ENCODE measurements at places on chromosomes 4 and X.
A peak's percentile ranks its signal among the peaks of the same experiment; 100 is the strongest.

DNA sequence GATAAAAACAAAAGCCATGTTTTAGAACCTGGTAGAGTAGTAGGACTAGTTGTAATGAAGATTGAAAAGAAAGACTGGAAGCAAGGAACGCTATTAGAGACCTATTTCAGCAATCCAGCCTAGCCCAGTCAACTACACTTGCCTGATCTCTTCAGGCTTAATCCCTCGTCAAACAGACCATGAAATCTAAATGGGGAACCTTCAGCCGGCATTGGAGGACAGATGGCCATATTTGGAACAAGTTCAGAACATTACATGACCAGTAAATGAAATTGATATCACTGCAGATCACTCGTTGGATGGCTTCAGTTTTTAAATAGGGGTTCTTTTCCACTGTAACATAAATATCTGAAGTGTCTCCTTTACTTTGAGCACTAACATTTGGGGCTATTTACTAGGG lies 84.8 kb upstream of the WDR44 start:
- no peak for DNase-seq

GRCh38 chr4:3489451-3489962 lies 26.4 kb downstream of the DOK7 start:
- no peak for DNase-seq

GRCh38 chr4:1609901-1610790 lies 74.0 kb downstream of the FAM53A start:
- no peak for DNase-seq

GRCh38 chrX:108036298-108036973 lies 8.4 kb upstream of the VSIG1 start:
- no peak for DNase-seq

DNA sequence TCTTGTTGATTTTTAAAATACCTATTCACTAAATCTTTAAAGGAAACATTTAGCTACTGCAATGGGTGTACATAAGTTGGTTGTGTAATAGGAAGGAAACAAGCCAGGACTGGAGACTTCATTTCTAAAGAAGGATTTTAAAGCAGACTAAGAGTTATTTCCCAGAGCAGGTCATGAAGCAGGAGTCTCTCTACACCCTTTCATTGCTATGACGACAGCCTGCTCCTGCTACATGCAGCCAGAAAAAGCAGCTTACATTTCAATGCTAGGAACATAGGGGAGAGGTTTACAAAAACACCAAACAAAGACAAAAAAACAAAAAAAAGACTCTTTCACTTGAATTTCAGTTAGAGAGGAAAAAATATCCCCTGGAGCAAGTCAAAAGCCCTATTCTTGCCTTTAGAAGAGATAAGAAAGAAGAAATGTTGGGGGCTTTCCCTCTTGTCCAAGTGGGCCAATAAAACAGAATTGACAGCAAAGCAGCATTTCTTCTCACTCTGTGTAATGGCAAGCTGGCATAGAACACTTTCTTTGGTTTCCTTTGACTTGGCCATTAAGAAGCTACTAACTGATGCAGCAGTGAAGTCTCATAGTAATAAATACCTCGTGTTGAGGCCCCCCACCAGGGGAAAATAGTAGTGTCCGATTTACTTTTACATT lies 3.4 kb downstream of the SPARCL1 start:
- no peak for DNase-seq

DNA sequence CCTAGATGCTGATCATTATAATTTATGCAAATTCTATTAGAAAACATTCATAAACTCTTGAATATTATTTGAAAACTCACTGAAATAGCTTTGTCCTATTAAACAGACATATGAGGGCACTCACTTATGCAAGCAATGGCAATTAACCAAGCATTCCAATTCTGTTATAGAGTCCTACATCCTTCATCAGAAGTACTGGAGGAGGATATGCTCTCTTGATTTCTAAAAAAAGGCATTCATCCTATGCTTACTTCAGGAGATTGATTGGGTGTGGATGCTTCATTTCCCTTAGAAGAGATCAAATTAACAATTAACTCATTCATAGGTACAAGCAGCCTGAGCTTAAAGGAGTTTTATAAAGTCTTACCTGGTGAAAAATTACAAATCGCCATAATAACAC lies 1317.2 kb downstream of the PCDH7 start:
- DNase-seq = no peak

- no peak for DNase-seq
These were observed 54.7 kb upstream of the ZXDA start for GRCh38 chrX:57964975-57965374.

GRCh38 chr4:26032630-26033317 lies 118.8 kb downstream of the SMIM20 start:
- DNase-seq = no peak

DNA sequence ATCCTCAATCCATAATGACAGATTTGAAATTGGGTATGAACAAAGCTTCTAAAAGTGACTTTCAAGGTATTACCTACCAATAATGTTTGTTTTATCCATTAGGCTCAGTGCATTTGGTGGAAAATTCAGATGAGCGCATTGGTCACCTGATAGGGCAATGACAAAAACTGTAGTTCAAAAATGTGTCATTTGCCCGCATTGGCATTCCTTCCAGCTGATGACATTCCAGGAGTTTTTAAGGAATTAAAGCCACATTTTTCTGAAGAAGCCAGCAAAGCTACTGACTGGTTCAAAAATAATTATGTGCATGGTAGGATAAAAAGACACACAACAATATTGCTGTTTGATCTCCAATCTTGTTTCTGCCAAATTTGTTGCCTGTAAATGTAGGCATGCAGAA lies 473.4 kb upstream of the CPEB2 start:
- DNase-seq = no peak

DNA sequence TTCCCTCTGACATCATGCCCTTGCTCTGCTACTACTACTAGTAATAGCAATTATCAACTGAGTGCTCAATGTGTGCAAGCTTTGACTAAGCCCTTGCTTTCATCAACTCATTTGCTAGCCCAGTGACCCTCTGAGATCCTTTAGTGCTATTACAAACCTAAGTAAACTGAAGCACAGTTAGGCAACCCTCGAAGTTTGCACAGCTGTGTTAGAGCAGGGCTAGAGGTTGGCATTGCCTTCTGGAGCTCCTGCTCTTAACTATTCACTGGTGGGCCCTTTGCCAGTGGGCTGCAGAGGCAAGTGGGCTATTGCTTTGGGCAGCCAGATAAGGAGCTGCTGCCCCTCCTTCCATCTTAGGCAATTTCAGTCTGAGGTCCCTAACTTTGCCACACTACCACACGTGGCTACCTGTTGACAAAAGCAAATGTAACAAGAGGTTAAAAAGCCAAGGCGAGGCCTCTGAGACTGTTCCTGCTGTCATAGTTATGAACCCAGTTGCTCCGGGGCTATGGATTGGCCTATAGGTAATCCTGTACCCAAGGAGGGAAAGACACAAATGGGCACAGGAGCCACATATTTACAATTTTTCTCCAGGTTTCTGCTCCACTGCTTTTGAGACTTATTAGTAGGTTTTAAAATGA lies 41.5 kb upstream of the ANKRD50 start:
- DNase-seq = no peak

DNA sequence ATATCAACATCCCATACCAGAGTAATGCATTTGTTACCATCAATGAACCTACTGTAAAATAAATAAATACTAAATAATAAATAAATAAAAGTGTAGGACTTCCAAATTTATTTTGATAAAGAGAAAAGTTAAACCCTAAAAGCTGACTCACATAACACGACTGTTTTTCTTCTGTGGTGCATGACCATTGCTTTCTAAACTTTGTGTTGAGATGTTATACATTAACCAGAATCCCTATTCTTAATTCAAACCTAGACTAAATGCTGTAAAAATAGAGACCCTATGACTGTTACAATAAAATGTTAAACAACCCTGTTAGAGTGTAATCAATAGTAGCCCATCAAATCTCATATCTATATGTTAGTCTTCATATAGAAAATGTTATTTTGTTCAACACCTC lies 20.9 kb upstream of the PRMT9 start:
- DNase-seq = no peak

DNA sequence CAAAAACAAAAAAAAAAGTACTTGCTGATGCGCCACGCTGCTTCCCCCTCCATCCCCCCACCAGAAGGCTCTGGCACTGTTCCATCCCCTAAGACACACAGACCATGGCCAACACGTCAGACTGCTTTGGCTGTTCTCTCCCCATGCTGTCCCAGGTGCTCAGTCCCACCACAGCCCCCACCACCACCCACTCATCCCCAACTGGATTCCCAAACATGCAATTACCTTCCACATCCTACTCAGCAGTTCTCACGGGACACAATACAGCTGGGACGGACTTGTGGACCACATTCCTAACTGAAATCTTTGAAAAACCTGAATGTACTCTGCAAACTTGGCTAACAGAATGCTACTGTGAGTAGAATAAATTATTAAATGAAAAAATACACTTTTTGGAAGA lies 8.6 kb downstream of the FAT1 start:
- no peak for DNase-seq

GRCh38 chr4:86569103-86569870 lies 24.8 kb upstream of the PTPN13 start:
- no peak for DNase-seq

DNA sequence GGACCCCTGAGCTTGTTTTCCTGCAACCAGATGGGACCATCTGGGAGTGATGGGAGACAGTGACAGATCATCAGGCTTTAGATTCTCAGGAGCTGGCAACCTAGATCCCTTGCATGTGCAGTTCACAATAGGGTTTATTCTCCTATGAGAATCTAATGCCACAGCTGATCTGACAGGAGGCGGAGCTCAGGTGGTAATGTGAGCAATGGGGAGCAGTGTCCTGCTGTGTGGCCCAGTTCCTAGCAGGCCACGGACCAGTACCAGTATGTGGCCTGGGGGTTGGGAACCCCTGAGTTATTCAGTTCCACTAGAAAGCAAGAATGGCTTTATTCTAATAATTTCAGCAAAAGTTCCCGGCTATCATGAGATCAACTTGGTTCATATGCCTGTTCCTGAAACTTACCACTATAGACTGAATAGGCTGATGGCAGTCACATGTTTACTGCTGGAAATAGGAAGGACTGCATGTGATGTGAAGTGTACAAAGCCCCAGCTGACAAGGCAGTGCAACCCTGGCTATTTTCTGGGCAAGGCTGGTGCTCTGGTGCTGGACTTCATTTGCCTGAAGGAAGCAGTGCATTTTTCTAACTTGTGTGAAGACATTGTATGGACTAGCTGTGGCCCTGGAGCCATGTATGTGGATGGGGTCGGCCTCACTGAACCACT lies 107.2 kb downstream of the SPRY1 start:
- peak; percentile 96 for DNase-seq

DNA sequence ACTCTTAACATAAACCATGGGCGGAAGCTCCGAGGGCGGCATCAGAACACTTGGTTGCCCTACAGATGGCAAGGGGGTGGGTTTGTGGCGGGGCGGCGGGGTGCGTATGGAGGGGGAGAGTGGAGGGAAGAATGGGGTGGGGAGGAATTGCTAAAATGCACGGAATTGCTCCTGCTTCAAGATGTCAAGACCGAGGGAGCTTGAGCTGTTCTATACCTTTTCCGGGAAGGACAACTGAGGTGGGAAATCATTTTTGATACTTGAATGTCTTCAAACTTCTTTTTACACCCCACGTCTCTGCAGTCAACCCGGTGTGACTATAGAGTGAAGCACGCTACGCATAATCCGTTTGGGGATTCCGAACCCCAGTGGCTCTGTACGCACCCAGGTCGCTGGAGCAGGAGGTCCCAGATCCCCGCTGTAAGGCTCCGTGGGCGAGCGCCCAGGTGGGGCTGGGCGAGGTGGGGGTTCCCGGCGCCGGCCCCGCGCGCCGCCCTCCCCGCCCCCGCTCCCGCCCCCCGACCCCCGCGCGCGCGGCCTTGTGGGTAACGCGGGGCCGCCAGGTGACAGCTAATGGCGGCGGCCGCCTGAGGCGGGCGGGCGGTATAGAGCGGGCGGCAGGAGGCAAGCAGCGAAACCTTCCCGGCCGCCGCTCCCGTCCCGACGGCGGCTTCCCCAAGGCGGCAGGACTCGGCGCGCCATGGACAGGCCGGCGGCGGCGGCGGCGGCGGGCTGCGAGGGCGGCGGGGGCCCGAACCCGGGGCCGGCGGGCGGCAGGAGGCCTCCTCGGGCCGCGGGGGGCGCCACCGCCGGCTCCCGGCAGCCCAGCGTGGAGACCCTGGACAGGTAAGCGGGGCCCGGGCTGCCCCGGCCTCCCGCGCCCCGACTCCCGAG lies at the start of gene MTMR1:
Gene MTMR1, plus strand, starts transcription at position 566 of the 894 bp plus-strand sequence. Its CDS starts 135 bp downstream, at position 701.
- no peak for DNase-seq

DNA sequence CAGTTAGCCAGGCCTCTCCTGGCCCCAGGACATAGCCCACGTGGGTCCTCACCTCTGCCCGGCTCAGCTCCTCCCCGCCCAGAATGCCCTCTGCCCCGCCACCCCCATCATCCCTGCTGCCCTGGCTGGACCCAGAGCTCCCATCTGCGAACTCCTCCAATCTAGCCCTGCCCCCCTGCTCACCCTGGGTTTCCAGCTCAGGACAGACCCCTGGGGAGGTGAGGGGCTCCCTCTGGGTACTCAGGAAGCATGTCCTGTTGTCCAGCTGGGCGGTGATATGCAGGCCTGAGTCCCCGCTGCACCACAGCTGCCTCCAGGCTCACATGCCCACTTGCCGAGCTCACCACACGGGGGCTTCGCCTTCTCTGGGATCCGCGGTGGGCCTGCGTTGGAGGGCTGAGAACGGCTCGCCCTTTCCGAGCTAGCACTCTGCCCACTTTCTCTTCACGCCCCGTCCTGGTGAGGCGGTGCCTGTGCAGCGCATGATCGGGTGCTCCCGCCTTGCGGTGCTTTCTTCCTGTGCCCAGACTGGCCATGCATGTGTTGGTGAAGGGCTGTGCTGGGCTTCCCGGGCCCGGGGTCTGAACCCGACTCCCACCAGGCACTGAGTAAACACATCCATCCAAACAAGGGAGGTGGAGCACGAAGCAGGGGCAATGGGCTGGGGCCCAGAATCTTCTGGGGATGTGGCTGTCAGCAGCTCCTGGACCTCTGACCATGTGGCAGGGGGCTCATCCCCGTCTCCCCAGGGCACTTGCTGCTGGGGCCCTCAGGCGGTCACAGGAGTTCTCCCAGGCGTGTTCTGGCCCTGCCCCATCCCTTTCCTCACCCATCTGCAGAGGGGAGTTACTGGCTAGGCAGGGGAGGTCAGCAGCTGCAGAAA lies 74.3 kb downstream of the RGS12 start:
- DNase-seq = no peak

DNA sequence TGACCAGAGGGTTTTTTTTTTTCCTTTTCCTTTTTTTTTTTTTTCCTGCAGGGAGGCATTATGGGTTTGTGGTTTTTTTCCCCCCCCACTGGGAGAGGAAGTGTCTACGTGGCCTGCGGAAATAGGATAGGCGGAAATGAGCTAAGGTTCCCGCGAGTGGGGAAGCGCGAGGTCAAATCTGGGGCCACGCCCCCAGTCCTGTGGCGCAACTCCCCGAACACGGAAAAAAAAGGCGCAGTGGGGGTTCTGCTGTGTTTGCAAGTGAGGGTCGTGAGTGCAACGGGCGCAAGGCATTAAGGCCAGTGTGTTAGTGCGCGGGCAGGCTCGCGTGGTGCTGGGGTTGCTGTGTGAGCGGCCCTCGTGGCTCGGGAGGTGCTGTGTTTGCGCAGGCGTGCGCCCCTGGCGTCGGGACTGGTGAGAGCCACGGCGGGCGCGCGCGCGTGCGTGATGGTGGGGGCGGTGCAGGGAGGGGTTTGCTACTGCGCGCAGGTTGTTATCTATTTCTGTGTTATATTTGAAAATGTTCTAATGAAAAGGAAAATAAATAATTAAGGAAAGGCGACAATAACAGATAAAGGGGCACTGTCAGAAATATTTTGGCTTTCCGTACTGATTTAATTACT lies 685 bp upstream of the MORF4L2 start:
- no peak for DNase-seq

GRCh38 chr4:145859426-145859825 lies 79.2 kb downstream of the ZNF827 start:
- DNase-seq = no peak
